ENCODE measurements at places on chromosomes 13 and 19.

DNA sequence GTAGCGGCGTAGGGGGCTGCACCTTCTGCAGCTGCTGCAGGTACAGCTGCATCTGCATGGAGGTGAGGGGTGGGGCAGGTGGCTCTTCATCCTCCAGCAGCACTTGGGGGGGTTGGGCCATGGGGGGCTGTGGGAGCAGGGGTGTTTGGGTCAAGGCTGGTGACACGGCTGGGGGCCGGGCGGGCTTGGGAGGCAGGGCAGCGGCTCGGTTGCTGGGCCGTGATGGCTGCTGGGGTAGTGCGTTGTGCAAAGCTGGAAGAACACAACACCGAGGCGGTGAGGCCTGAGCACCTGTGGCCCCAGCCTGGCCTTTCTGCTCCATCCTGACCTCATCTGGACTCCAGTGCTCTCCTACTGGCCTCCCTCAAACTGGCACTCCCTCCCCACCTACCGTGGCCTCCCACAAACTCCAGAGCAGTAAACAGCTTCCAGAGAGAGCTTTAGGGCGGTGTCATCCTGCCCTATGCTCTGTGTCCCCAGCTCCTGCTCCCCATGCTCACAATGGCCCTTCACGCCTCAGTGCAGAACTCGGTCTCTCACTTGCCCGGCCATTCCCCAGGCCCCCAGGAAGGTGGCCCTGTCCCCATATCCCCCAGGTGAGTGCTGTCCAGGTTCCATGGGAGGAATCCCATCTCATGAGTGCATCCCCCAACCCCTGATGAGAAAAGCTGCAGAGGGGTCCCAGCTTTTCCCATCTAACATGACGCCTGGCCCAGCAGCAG, 11.1 kb upstream of the EPHX3 start:
- no peak for DNase-seq

- DNase-seq = no peak
These were observed 11.0 kb upstream of the CASP14 start for GRCh38 chr19:15038294-15038693.

DNA sequence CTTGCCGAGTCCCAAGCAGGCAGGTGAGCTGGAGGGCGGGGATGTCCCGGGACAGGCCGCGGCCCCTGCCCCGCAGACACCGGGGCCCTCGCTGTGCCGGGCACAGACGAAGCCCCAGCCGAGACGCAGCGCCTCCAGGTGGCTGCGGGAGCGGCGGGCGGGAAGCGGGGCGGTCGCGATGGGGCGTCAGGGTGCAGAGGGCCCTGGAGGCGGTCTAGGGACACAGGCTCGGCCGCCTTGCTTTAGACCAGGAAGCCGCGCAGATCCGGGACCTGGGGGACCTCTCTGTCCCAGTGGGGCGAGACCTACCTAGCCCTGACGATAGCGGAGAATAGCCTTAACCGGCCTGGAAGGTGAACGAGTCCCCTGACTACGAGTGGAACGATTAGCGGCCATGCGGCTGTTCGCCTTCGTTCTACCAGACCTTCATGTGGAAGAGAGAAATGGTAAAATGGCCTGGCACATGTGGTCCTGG, 4.2 kb upstream of the ZNF564 start:
- peak; percentile 75 for DNase-seq

GRCh38 chr13:85197431-85197830, 601.8 kb downstream of the SLITRK6 start:
- no peak for DNase-seq

GRCh38 chr13:92303428-92303827, 905.0 kb downstream of the GPC5 start:
- no peak for DNase-seq

- no peak for DNase-seq
These were observed 19.6 kb downstream of the IER2 start for GRCh38 chr19:13169769-13170168.

DNA sequence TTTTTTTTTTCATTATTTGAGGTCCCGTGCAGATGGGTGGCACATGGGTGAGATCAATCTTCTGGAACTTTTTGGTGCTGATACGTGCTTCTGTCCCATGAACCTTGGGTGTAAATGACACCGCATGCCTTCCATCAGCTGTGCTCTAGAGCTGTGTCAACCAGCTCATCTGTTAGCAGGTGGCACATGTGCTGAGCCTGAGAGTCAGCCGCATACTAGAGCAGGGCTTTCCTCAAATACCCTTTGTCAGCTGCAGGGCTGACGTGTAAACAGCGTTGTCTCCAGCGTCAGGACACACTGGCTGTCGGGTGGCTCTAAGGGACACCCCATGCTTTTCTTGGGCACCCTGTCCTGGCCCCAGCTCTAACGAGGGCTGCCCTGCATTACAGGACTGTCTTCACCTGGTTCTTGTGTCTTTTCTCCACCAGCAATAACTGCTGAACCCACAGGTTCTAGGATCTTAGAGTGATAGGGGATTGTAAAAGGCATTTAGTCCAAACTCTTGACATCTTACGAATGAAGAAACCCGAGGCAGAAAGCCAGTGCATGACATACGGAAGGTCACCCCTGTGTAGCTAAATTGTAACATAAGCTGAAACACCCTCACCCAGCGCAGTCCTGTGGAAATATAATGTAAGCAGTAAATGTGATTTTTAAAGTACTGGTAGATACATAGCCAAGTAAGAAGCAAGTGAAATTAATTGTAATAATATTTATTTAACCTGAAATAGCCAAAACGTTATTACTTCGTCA, 119.5 kb downstream of the LRCH1 start:
- DNase-seq = no peak

DNA sequence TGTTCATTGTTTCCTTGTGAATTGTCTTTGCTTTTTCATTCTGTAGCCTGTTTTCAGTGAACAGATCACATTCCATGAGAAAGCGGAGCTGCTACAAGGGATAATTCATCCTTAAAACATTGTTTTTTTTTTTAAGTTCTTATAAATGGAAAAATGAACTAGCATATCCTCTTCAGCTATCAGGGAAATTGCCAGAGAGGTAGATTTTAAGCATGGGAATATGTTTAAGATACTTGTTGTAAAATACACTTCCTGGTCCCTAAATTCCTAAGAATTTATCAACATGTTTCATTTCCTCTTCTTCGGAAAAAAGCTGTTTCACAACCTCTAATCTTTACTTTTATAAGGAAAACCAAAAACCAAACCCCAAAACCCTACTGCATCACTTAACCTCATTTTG, 238.0 kb downstream of the POSTN start:
- no peak for DNase-seq

- DNase-seq = no peak
These were observed 10.5 kb downstream of the CDADC1 start for GRCh38 chr13:49258089-49258796.

GRCh38 chr19:1936430-1936829, 4.5 kb upstream of the CSNK1G2 start:
- no peak for DNase-seq

- DNase-seq = peak; percentile 51
These were observed 63.9 kb downstream of the LATS2 start for GRCh38 chr13:20997301-20998161.

GRCh38 chr19:40282920-40283319, 2.2 kb downstream of the AKT2 start:
- no peak for DNase-seq

DNA sequence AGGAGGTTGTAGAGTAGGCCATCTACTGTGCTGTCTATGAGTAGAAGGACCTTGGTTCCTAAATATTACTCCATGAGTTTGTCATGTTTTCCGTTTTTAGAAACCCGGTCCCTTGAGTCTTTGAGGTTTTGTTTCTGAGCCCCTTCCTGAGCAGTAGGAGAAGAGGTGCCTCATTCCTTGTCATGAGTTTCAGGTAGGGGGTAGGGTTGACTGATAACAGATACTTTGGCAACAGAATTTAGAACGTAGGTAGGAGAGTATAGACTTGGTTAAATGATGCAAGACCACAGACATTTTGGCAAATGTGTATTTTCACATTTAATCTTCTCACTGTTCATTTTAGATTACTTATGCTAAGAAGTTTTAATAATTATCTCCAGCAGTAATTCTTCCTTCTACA, 24.6 kb downstream of the LMO7 start:
- no peak for DNase-seq

DNA sequence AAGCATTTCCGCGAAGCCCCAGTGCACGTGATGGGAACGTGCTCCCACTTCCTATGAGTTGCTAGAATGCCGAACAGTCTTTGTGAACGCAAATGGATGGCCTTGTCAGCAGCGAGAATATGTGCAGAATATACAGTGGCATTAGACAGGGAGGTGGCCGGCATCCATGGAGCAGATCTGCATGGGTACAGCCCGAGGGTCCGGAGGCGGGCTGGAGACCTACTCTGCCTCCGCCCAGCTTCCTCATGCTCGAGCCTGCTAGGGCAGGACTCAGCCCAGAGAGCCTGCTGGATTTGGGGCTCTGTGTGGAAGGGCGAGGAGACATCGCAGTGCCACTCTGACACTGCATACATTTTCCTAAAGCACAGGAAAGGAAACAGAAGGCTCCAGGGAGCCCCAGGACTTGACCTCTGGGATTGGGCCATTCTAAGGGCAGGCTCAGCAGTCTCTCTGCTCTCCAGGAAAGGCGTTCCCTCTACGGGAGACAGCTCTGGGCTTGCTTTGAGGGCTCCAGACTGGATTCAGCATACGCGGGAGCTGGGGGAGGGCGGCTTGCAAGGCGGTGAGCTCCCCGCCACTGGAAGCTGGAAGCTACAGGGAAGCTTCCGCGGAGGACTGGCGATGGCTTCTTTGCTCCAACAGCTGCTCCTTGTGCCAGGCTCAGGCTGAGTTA, 55.9 kb upstream of the UQCRFS1 start:
- peak; percentile 53 for DNase-seq

- no peak for DNase-seq
These were observed 31.8 kb upstream of the SPART start for GRCh38 chr13:36377826-36378468.

DNA sequence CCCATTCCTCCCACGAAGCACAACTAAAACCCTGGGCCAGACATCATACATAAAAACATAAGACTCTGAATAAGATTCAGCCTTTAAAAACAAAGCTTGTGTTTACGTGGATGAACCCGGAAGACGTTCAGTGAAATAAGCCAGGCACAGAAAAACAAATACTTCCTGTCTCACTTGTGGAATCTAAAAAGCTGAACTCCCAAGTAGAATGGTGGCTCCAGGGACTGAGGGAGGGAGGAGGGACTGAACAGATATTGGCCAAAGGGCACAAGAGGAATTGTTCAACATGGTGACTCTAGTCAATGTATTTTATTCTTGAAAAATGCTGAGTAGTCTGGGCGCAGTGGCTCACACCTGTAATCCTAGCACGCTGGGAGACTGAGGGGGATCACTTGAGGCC, 35.7 kb upstream of the TPM4 start:
- no peak for DNase-seq

DNA sequence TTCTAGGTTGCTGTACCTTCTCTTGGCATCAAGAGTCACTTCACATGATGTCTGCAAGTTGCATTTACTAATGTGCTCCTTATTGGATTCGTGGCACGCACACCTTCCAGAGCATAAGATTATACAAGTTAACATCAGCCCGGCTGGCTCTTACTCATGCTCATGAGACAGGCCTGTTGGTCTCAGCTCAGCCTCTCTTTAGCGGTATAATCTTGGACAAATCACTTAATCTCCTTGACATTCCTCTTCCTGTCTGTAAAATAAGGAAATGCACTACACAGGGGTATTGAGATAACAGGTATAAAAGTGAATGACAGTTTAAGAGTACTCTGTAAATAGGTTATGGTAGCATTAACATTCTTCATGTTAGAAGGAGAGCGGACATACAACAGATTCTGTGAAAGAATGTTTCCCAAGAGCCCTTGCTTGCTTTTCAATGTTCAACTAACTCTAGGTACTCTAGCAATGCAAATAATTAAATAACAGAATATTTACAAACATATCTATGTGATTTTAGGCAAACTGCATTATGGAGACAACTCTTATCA, 181.1 kb downstream of the FGF14 start:
- DNase-seq = no peak

- peak; percentile 57 for DNase-seq
These were observed 1.9 kb upstream of the C1QTNF9 start for GRCh38 chr13:24307211-24308067.

DNA sequence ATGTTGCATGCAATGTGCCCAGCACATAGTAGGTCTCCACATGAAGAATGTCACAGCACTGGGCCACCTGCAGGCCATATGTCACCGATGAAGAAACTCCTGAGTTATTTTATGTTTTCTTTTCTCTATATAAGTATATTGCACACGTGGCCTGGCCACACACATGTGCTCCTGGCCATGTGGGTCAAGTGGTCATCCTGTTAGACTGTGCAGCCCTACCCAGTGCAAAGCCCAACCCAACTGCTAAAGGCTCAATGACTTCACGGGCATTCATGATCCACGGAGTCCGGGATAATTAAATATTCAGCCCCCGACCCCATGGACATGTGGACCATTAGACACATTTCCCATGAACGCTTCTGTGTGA, 163.2 kb downstream of the TEX29 start:
- no peak for DNase-seq

DNA sequence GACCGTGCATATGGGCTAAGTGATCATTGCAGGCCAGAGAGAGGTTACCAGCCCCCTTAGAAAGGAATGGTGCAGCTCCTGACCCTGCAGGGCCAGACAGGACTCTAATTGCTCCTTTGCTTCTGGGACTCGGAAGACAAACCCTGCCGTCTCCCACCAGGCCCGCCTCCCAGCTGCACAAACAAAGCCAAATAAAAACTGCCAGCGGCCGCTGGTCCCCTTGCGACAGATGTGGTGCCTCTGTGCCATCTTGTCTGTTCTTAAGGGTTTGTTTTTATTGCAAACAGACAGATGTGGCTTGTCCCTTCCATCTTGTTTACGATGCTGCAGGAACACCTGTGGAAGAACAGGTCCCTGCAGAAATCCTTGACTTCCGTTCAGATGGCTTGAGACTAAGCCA, 434.4 kb upstream of the TSHZ3 start:
- no peak for DNase-seq

DNA sequence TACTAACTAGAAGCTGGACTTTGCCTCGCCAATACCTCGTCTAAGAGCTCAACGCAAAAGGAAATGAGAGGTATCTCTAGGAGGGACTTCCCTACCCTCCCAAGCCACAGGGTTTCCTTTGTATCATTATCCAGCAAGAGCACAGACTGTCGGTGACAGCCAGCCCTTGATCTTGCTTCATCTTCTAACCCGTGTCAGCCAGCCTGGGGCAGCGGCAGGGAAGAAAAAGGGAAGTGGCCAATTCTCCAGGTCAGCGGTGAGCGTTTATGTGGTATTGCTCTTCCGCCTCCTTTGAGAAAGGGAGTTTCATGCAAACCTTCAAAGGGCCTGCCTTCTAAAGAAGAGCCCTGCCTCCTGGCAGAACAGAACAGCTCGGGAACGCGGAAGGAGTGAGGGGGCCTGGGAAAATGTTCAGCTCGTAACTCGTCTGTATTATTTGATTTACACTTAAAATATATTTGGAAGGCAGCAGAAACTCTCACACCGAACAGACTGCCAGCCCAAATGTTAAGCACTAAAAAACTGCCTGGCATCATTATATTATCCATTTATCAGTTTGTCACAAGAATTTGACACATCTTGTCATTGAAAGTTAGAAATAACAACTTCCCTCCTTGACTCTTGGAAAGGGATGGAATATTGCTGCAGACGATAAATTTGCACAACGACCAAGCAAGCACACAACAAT, 41.8 kb downstream of the EFNB2 start:
- no peak for DNase-seq

GRCh38 chr19:11202488-11203193, 5.3 kb upstream of the KANK2 start:
- no peak for DNase-seq

Data from endodermal cell (in vitro differentiated cells).